CD4-positive, alpha-beta T cell treated with Interferon alpha-2 for 1 hour (primary cell): ENCODE measurements at places on chromosomes 1 and 21.

DNA sequence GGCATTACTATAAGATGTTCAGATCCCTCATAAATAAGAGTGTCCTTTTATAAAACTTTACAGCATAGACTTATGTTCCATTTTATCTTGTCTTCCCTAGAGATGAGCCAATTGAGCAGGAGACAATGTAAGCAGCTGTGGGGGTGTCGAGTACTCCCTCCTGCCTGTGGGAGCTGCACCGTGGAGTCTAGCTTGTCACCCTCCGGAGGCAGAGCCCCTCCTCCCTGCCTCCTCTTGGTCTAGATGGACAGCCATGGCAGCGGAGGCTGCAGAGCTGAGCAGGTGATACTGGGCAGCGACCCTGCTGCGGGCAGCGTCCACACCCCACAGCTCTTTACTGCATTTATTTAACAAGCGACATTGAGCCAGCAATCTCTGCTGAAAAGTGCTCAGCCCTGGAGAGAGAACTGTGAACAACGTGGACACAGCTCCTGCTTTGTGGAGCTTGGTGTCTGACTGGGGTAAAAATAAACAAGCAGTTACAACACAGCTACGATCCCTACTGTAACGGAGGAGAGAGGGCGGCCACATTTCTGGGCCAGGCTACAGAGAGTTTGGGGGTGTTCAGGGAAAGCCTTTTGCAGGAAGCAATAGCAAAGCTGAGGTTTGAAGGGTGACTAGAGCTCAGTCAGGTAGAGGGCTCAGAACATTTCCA lies 12.8 kb upstream of the KIF21B start:
- no peak for DNase-seq

- DNase-seq, result no peak
Observed at GRCh38 chr1:182114627-182115023, 53.1 kb upstream of the ZNF648 start.

DNA sequence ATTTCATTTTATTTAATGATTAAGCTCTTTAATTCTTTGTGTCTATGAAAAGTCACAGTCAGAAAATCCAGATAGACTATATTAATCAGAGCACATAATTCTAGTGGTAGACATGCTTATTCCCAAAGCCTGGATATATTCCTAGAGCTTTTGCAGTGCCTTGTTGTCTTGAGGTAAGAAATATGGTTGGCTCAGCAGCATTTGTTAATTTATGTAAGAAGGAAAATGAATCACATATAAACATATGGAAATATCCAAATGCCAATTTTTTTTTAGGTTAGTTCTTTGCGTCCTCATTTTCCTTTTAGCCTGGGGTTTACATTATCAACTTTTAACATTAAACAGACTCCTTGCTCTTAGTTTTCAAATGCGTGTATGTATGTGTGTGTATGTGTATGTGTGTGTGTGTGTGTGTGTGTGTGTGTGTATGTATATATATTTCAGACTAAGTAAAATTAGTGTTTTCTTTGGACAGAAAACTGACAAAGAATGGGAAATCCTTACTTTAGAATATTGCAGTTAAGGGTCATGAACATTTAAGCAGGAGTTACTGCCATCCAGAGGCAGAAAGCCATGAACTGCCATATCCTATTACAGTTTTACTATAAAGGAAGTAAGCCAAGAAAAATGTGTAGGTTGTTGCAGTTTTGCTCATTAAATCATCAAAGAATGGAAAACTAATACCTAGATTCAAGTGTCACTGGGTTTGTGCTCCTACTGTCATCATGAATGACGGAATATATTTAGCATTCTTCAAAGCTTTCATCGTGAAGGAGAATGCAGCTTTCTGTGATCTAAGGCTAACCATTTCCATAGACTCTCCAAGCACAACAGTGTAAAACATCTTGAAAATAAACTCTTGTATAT lies 477.1 kb upstream of the NR5A2 start:
- DNase-seq, result no peak

DNA sequence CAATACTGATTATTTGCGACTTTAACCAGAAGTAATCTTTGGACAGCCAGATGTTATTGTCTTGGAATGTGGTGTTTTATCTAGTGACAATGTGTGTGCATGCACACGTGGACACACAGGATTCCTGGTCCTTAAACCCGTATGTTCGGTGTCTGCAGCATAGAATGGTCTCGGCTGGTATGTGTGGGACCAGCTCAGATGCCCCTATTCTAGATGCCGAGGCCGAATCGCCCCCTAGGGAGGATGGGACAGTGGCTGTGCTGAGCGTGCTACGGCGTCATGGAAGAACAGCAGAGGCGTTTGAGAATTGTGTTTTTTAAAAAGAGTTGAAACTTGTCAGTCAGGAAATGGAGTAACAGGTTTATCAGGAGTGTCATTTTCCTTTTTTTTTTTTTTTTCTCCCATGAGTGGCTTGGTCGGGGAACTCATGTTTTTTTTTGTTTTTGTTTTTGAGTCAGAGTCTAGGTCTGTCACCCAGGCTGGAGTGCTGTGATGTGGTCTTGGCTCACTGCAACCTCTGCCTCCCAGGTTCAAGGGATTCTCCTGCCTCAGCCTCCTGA lies 30.1 kb downstream of the SKI start:
- DNase-seq, result no peak

DNA sequence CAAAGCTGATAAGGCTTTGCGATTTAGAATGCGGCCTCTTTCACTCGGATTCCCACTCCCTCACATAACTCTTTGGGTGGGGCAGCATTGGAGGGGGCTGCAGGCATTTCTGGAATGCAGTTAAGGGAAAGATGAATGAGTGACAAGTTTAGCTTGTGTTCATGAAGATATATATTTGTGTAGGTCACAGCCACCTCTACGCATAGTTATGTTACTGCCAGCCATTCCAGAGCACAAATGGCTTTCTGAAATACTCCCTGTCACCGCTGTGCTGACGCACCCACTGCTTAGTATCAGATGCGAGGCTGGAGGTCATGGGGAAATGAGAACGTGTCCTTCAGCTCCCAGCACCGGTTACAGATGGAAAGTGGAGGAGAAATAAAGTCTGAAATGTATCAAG lies 54.1 kb upstream of the ATP1A1 start:
- DNase-seq, result no peak

DNA sequence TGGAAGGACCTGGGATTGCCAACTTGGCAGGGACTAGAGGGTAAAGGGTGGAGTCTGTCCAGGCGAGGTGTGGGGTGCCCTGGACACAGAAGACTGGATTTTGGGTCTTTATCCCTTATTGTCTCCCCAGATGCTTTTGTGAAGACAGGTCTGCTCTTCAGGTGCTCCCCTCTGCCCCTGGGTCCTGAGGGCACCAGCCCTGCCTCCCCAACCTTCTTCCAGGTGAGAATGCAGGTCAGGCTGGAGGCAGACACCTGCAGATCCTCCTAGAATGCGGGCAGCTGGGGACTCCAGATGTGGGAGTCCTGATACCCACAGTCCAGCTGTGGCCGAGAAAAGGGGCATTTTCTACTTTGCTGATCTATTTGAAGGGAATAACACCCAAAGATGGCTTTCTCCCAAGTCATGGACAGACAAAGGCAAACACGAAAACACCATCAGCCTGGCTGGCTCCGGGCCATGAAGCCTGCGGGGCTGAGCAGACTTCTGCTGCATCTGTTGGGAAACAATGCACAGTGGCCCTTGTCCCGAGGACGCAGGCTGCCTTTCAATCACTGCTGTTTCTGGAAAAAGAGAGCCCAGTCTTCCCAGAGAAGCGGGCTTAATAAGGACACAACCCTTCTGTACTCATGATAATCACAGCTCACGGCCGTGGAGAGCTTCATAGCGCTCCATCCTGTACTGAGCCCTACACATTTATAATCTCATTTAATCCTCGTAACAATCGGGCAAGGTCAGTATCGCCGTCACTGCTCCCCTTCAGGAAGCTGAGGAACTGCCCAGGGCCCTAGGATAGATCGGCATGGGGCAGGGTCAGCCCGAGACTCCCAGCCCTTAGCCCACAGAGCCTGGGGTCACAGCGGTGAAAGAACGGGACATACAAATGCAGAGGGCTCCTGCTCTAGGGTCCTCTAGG lies 62.0 kb upstream of the ABCG1 start:
- DNase-seq, result no peak
